ENCODE measurements at places on chromosomes 4 and X.
A peak's percentile ranks its signal among the peaks of the same experiment; 100 is the strongest.

- no peak for DNase-seq
Measured at GRCh38 chr4:13364172-13364571, 120.0 kb downstream of the RAB28 start.

DNA sequence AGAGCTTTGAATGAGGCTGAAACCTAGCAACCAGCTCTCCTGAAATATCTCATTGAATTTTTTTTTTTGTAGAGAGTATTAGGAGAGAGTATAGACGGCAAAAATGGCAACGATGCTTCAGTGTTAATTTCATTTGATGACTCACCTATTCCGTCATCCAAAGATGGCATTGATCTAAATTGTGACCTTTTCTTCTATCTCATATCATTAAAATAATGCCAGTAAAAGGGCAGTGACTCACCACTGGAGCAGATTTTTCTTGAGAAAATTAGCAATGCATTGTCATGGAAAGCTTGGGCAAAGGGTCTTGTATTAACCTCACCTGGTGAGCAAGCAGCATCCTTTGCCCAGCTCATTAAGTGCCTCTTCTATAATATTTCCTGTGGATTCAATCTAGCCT, 19.6 kb downstream of the VMA21 start:
- DNase-seq, result no peak

GRCh38 chr4:184420881-184421416, 53.4 kb downstream of the IRF2 start:
- DNase-seq, result no peak

DNA sequence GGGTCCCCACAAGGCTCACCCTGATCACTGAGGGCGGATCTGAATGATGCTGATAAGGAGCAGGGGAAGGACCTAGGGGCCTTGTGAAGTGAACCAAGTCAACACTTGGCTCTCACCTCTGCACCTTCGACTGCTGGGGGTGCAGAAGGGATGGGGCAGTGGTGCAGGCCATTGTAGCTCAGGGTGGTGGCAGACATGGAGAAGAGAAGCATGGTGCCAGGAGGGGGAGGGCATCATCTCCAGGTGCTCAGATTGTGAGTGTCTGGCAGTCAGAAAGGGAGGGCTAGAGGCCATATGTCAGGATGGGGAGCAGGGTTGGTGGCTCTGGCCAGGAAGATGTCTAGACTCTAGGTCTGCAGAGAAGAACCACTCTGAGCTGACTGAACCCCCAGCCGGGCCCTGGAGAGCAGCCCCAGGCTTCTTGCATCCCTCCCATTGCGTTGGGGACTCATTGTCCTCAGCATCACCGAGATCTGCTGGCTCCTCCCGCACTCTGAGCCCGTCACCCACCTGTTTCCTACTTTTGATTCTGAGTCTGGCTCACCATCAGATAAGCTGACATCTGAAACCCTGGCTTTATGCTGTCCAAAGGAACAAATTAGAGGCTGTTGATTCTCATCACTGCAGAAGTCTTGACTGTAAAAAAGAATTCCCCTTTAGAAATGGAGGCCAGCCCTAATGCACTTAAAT, 3.8 kb downstream of the APLN start:
- no peak for DNase-seq

- no peak for DNase-seq
Measured at GRCh38 chr4:125765941-125766340, 451.2 kb downstream of the FAT4 start.

DNA sequence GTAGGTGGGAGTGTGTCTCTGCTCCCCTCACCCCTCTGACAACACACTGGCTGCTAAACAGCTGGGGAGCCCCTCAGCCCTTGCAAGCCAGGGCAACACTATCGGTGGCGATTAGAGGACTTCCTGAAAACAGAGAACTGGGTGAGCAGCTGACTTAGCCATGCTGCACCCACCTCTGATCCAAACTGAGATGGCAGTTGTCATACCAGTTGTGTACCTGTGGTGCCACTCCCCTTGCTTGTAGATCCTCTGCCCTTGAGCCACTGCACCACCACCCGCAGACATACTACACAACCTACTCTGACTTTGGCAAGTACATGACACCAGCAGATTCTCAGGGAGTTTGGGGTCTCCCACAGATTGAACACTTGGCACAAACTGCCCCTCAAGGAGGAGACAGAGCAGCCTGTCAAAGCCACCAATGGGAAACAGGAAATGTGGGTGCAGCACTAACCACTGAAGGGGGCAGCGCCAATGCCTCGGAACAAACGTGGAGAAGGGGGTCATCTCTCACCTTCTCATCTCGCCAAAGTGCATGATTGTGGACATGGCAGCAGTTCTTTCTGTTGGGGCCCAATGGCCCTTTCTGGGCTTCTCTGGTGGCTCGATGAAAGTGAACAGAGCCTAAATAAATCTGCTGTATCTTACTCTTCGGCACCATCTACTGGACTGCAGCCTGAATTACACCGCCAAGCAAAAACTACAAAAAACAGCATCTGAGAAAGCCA, 119.8 kb downstream of the NEK1 start:
- no peak for DNase-seq

DNA sequence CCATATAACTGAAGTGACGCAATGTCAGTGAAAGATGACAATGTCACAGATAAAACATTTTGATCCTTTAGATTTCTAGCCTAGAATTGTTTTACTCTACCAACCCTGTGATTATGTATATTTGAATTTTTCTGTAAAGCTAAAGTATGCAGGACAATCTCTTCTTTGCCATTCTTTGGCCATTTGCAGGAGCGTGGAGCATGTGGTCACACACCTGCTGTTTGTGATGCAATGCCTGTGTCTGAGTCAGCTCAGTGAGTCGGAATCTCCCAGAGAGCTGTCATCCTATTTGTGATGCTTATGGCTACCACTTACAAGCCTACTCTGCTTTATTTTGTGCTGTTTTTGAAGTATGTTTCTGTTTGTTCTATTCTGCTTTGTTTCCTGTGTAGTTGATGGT, 214.5 kb downstream of the NAF1 start:
- no peak for DNase-seq

GRCh38 chr4:147518086-147518485, 37.2 kb downstream of the EDNRA start:
- DNase-seq, result no peak

DNA sequence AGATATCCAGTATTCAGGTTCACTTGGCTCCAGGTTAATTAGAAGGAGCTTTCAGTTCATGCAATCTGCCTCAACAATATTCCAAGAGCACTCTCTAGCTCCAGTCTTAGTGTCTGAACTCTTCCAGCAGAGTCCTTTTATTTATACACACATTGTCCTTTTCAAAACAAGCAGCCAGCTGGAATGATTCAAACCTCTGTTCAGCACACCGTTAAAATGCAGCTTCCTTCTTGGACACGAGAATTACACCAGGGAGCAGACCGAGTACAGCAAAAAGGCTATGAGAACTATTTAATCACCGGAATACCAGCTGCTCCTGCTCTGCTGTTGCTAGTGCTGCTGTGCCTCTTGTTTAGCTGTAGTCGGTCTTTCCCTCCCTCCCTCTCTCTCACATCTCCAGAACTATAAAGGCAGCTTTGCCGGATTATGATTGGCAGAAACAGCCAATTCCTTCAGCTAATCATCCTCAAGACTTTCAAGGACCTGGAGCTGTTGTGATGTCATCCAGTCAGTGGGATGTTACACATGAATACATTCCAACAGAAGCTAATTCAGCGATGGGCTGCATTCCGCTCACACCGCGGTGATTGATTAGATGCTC, at the start of gene NDST4:
Gene NDST4 (minus strand): TSS at position 115 of the 601 bp plus-strand sequence. CDS start 36,584 bp downstream, outside the sequence.
- peak; percentile 47 for DNase-seq

- no peak for DNase-seq
Measured at GRCh38 chr4:41061482-41062185, 152.7 kb downstream of the APBB2 start.

DNA sequence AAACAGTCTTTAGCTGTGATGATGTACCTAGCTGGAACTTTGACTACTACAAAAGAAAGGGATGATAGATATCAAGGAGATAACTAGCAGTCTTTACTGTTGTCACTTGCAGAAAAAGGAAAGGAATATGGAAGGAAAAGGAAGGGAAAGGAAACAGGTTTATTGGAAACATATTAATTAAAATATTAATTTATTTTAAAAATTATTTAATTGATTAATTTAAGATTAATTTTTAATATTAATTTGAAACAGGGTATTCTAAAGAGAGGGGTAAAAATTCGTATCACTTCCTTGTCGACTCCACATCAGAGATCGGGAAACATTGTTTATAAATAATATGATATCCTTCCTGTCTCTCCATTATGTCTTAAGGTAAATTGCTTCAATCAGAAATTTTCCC, 186.5 kb upstream of the IL15 start:
- DNase-seq, result no peak

- DNase-seq, result no peak
Measured at GRCh38 chr4:62145276-62145675, 945.1 kb downstream of the ADGRL3 start.

- DNase-seq, result no peak
Measured at GRCh38 chr4:113637823-113638561, 123.5 kb downstream of the CAMK2D start.

DNA sequence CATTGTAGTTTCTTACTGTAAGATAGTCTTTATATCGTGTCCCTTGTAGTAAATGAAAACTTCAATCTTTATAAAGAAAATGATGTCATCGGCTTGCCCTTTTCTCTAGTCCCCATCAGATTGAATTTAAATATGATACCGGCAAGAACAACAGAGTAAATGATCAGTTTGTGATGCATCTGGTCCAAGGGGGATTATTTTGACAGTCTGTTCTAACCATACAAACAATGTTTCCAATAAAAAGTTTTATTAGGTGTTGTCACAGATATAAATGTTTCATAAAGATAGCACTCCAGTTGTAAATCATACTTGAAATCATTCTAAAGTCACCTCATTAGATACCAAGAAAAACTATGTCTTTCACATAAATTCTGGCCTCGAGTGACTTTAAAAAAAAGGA, 72.3 kb downstream of the SLC9A6 start:
- no peak for DNase-seq

DNA sequence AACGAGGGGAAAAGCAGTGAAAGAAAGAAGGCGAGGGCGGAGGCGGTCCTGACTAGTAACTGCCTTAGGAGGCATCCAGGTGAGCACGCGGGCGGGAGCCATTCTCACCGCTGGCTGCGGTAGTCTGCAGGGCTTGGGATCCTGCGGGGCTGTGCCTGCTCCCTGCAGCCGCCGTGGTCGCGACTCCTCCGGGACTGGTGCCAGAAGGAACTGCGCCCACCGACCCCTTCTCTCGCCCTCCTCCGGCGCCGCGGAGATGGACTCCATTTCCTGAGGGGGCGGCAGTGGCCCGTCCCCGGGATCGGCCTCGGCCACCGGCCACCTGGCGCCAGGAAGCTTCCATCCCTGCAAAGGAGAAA, 543 bp downstream of the NFXL1 start:
- DNase-seq, result no peak

- peak; percentile 26 for DNase-seq
Measured at GRCh38 chr4:101198682-101199339, 148.5 kb downstream of the PPP3CA start.

- DNase-seq, result no peak
Measured at GRCh38 chr4:71417150-71417549, 78.3 kb downstream of the SLC4A4 start.

- no peak for DNase-seq
Measured at GRCh38 chr4:5891563-5892322, 1.1 kb downstream of the CRMP1 start.

DNA sequence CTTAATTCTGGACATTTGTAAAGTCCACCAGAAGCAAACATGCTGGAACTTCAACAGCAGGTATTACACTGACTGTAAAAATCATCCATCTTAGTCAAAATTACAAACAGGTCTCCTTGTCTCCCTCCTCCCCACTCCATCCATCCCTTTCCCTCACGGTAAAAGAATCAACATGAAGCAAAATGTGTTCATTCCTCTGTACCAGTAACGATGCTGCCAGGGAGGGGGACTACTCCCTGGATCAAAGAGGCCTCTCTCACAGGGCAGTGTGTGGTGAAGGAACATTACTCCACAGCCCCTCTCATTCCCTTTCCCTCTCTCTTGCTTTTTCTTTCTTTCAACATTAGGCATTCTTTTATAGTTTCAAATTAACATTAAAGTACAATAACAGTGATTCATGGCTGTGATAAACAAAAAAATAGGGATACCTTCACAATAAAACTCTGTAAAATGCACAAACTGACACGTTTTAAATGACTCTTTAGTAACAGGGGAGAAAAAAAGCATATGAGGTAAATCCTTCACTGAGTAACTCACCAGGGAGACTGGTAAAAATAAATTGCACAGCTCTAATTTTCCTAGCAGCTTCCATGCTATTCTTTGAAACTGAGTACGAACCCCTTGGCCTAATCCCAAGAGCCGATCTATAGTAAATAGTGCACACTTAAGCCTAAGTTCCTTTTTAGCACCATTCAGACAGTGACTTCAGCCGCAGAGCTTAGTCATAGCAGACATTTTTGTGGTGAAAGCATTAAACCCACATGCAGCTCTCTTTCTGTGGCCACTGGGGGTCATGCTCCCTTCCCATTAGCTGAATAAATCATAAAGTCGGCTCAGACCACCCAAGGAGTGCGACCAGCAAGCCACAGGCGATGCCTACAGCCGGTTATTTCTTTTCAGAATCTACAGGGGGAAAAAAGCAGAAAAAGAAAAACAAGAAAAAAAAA, 215.6 kb upstream of the GYPA start:
- no peak for DNase-seq

DNA sequence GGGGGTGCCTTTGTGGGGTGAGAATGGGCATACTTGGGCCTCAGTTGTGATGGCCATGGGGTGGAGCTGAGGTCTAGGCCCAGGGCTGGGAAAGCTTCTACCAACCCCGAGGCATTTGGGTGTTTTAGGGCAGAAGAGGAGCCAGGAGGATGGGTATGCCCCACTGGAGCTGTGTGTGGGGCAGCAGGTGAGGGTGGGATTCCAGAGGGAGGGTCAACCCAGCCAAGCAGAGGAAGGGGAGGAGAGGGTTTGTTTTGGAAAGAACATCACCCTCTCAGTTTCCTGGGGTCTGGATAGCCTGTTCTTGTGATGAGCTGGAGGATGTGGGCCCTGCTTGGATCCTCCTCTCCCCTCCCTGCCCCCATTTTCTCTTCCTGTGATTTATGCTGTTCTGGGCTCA, 620 bp downstream of the IL9R start:
- no peak for DNase-seq

DNA sequence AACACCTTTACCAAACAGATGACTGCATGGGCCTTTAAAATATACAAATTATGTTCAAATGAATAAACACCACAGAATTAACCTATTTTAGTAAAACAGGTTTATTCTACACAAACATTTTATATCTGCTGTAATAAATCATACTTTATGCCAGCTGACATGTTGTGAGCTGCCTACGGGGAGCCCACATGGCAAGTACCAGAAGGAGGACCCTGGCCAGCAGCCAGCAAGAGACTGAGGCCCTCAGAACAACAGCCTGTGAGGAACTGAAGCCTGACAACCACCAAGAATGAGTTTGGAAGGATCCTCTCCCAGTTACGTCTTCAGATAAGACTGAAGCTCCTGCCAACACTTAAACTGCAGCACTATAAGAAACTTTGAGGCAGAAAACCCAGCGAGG, 377.0 kb downstream of the PDGFC start:
- DNase-seq, result peak; percentile 65

- no peak for DNase-seq
Measured at GRCh38 chrX:150983521-150984168, 510 bp downstream of the HMGB3 start.

- no peak for DNase-seq
Measured at GRCh38 chr4:38523054-38523453, 140.9 kb upstream of the KLF3 start.

Data from NCI-H1417 treated with DMSO at 0.1 percent for 48 hours (cell line).